ENCODE measurements at places on chromosomes 13 and 19. TPM values are rescaled to one million over a fixed set of nuclear protein-coding genes. Genes with fewer than 3 reads are reported as not detected.

The FSD1 gene
- 1.2 TPM for total RNA-seq

The ATP7B gene
- 5.7 TPM for total RNA-seq

The GIPC3 gene
- 2.3 TPM for total RNA-seq

The LILRB4 gene
- total RNA-seq, result 0.97 TPM

The F10 gene
- total RNA-seq, result 13.4 TPM

GRCh38 chr13:82358284-82358683 lies 1524.0 kb downstream of the SLITRK1 start:
- no peak for DNase-seq

DNA sequence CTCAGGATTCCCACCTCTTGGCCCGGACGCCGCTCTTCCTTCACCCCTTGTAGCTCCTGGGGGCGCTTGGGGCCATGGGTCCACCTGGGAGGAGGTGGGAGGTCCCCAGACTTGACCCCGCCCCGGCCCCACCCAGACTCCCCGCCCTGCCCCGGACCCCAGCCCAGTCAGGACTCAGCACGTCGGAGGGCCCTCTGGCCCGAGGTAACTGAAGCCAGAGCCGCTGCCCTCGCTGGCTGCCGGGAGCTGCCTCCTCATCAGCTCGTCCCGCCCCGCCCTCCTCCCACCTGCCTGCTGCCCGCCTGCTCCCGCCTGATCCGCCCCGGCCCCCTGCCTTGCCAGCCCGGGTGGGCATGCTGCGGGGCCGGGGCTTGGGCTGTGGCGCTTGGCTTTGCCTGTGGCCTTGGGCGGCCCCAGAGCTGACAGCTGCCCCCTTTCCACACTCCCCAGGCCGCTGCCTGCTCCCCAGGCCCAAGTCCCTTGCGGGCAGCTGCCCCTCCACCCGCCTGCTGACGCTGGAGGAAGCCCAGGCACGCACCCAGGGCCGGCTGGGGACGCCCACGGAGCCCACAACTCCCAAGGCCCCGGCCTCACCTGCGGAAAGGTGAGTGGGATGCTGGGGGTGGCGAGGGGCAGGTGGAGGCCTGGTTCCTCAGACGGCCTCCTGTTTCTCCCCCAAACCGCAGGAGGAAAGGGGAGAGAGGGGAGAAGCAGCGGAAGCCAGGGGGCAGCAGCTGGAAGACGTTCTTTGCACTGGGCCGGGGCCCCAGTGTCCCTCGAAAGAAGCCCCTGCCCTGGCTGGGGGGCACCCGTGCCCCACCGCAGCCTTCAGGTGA lies 9.4 kb downstream of the ARHGAP33 start:
- no peak for DNase-seq

GRCh38 chr13:114035583-114036531 lies 62.0 kb upstream of the C13orf46 start:
- no peak for DNase-seq

DNA sequence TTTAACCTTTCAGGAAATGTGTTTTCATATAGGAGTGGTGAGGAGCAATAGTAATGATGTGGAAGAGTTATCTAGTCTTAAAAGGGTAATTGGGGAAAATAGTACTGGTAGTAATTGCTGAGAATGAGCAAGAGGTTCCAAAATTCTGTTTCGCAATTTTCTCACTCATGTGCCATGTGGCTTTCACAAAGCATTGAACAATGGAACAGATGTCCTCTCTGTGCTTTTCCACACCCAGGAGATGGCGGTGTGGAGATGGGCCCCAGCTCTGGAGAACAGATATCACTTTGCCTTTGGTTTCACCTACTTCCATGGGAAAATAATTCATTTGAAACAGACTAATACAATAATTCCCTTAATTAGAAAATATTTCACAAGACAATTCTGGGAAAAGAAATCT lies 170.0 kb upstream of the SLC10A2 start:
- no peak for DNase-seq

GRCh38 chr19:11046605-11047354 lies 42.5 kb upstream of the LDLR start:
- DNase-seq, result no peak

GRCh38 chr19:45136507-45137178 lies 24.1 kb downstream of the NKPD1 start:
- no peak for DNase-seq

DNA sequence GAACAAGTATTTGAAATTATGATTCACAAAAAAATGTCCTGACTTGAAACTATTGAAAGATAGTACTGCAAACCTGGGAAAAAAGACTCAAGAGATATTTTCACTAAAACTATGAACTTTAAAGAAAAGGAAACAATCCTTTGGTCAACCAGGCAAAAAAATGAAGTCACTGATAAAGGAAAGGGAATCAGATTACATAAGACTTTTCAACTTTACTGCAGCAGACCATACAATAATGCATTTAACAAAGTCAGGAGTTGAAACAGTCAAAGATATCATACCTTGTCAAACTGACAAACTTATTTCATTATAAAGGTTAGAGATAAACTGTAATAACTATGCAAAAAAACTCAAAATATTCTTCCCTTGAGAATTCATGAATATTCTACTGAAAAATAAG lies 361.6 kb downstream of the DLEU7 start:
- DNase-seq, result no peak

DNA sequence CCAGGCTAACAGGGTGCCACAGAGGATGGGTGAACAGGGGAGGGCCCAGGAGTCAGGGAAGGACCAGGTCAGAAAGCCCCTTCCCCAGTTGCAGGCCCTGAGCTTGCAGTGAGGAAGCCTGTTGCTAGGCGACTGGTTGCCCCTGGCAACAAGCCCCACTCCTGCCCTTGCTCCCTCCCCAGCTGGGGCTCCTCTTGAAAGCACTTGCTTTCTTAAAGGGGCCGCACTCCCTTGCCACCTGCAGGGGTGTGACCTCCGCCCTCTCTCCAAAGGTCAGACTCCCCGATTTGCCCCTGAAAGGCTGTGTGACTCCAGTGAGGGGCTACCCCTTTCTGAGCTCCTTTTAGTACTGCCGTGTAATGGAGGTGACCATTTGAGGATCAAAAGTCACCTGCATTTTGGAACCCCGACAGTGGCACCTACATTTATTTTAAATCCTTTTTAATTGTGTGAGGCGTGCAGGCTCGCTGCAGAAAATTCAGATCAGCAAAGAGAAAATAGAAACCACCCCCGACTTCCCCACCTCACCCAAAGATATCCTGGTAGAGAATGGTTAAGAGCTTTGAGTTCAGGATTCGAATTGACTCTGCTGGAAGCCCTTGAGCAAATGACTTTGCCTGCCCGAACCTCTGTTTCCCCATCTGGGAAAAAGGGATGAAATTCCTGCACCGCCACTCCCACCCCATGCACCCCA lies 4.8 kb downstream of the FCHO1 start:
- DNase-seq, result no peak

All from heart left ventricle (tissue), 16 donors.